Caco-2 (cell line): ENCODE measurements at places on chromosomes 5 and 9. TPM values are rescaled to one million over a fixed set of nuclear protein-coding genes. Genes with fewer than 3 reads are reported as not detected.

CATSPER3 gene
- 0.46 and 0.61 TPM in 2 replicates for total RNA-seq

MRPL22 gene
- 84.8 and 87.8 TPM in 2 replicates for total RNA-seq

PCDHB14 gene
- total RNA-seq: 0.41 and 0.44 TPM in 2 replicates

SLC6A3 gene
- not detected in 2 replicates for total RNA-seq

CCNI2 gene
- total RNA-seq: 0.18 TPM in 1 of 2 replicates, not detected in the other

- DNase-seq: no peak
These were observed 1.6 kb downstream of the ARSI start for GRCh38 chr5:150301170-150301505.

DNA sequence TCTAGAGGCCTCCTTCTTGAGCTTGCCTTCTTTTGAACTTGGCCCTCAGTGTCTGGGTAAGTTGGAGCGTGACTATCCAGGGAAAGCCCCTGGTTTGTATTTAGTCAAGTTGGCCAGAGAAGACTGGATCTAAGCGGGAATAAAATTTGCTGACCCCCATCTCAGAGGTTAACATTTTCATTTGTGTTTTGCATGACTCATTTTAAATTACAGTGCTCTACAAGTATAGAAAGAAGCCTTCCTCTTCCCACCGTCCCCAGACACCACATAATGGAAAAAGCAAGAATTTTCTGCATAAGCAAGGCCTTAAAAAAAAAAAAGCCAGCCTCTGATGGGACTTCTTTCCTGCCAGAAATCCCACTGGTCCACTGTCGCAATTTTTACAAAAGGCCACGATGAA is 27.2 kb downstream of the PIK3R1 start:
- no peak for DNase-seq
